ENCODE measurements at places on chromosomes 7 and 10.
A peak's percentile ranks its signal among the peaks of the same experiment; 100 is the strongest.

- no peak for DNase-seq
These were observed 57.6 kb upstream of the MDFIC start for GRCh38 chr7:114864278-114864677.

DNA sequence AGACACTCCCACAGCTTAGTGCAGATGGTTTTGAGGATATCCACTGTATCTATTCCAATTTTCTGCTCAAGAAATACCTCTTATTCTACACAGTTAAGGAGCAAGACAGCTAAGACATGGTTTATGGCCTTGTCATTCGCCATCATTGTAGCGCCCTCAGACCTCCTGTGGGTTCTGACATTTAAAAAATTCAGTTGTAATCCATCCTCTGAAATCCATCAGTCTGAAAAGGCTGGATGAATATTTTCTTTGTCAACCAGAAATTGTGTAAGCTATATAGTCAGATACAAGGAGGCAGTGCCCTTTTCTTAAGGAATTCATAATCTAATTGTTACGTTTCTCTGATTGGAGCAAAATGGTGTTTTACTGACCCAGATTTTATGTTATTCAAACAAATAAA is 353.6 kb downstream of the GALNT17 start:
- DNase-seq, result no peak

DNA sequence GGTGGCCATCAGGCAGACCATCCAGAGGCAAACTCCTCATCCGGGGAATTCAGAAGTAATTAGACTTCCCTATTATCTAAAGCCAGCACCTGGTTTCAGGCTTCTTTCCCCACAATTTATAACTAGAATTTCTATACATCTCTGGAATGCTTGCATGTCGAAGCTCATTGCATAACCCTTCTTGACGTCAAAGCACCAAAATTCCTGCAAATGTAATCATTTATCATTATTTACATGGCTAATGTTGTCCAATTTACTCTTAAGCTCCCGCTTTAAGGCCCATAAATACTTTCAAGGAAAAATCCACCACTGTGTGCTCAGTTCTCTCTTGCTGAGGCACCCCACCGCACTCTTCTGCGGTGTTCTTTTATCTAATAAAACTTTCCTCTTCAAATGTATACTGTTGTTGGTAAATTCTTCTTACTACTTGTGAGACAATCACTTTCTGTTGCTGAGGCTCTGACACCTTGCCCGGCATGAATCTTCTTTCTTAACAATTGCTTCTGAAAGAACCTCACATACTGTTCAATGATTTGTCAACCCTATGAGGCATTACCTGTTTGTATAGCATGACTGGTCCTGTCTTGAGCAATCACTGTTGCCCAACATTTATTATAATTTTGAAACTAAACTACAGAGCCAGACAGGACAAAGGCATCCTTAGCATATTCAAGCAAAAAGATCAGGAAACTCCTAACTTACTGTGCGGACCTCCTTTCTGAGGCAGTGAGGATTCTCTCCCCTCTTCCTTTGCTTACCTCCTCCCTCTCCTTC is 17.4 kb upstream of the GPR141 start:
- DNase-seq, result no peak

- no peak for DNase-seq
These were observed 101.6 kb upstream of the PLPP4 start for GRCh38 chr10:120355425-120355824.

GRCh38 chr7:45917658-45918057 is 3.4 kb downstream of the IGFBP3 start:
- peak; percentile 63 for DNase-seq

- no peak for DNase-seq
These were observed 102.4 kb downstream of the SEMA3A start for GRCh38 chr7:84092207-84092606.

GRCh38 chr7:80584778-80585177 is 53.7 kb upstream of the CD36 start:
- DNase-seq, result peak; percentile 62

DNA sequence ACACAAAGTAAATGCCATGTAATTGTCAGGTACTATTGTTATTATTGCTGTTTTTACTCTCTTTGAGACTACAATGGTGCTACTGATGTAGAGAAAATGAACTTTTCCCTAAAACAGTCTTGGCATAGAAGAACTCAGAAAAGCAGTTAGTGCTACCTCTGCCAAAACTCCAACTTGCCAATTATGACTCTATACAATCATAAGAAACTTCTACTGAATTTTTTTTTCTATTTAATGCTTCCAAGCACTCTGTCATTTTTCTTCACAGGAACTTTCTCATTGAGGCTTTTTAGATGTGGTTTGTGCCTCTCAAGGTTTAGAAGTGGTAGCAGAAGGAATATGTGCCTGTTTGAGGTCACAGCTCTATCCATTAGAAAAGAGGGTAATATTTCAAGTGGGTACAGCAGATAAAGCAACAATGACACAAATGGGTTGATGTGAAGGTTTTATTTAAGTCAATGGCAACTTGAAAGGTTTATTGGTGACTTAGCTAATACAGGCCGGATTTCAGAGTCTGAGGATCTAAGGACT is 64.0 kb upstream of the FERD3L start:
- DNase-seq, result no peak

GRCh38 chr7:74388880-74389415 is 64.8 kb upstream of the GTF2IRD1 start:
- DNase-seq, result no peak

DNA sequence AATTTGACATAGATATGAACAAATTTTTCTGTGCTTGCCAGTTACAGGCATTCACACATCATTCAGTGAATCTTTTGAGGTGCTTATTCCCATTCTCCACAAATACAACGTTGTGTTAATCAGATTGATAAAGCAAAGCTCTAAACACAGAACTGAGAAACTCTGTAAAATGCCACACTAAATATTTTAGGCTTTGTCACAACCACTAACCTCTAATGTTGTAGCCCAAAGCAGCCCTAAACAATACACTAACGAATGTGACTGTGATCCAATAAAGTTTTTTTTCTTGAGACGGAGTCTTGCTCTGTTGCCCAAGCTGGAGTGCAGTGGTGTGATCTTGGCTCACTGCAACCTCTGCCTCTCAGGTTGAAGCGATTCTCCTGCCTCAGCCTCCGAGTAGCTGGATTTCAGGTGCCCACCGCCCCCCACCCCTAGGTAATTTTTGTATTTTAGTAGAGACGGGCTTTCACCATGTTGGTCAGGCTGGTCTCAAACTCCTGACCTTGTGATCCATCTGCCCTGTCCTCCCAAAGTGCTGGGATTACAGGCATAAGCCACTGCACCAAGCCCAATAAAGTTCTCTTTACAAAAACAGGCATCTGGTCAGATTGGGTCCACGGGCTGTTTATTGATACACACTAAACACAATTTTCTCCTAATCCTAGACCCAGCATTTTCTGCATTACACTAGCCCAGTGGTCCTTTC is 6.9 kb downstream of the CYCS start:
- DNase-seq, result no peak

DNA sequence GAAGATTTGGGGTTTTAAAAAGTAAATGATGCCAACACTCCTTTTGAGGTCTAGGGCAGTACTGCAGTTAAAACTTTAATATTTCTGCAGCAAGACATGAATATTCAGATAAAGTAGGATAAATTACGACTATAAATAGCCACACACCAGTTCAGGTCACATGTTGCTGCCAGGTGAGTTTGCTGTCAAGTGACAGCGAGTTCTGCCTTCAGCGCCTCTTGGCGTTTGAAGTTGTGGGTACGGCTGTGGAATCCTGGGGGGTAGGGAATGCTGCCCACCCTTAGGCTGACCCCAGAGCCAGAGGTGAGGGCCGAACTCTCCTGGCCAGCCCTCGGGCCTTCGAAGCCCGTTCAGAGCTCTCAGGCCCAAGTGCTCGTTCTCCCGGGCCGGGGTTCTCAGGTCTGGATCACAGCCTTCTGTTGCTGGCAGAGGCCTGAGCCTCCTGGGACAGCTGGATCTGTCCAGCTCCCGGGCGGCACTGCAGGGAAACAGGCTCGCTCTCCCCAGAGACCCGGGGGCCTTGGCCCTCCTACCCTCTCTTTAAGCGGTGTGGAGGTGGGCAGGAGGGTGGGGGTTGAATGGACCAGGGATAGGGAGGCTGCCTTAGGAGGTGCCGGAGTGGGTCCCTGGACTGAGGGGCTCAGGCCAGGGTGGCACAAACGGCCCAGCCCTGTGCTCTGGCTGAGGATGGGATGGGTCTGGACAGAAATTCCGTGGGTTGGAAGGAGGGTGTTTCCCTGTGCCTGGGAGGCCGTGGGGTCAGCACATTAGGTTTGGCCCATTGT is 5.4 kb downstream of the BRI3 start:
- DNase-seq, result no peak

DNA sequence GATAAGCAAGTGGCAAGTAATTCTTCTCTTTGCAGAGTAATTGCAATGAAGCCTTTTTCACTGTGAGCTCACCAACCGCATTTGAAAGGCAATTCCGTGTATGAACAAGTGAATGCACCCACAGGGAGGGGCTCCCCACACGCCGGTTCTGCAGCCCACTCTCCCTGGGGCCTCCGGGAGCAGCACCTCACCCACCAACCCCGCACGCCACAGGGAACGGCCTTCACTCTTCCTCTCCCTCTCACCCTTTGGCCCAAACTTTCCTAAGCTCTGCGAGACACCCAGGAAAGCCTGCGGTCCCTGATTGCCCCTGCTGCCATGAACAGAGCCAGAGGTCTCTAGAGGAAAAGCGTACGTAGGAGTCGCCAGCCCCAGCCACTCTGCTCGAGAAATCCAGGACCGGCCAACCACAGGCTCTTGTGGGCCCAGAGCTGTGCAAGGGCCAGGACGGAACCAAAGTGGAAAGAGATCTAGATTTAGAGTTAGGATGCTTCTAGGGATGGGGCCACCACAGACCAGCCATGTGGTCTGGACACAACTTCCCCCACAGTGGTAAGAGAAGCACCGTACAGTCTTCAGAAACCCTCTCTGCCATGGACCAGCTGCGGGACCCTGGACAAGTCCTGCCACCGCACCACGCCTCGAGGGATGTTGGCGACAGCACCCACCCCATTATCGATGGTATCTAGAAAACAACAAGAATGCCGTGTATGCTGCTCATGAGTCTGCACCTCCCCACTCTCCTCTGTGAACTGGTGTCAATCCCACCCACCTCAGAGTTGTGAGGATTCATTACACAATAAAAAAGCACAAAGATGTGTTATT is 3.6 kb downstream of the WDR86 start:
- no peak for DNase-seq

- no peak for DNase-seq
These were observed 14.0 kb downstream of the C10orf88 start for GRCh38 chr10:122939856-122940543.

- no peak for DNase-seq
These were observed 24.0 kb downstream of the COL26A1 start for GRCh38 chr7:101386558-101387231.

DNA sequence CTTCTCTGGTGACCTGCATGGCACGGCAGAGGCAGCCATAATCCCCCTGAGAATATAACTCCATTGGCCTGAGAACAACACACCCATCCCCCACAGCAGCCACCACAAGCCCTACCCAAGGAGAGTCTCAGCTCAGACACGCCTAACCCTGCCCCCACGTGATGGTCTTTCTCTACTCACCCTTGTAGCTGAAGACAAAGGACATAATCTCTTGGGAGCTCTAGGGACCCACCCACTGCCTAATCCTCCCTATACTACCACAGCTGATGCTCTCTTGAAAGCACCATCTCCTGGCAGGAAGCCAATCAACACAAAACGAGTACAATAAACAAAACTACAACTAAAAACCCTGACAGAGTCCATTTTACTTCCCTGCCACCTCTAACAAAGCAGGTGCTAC is 30.7 kb upstream of the HPSE2 start:
- peak; percentile 45 for DNase-seq

DNA sequence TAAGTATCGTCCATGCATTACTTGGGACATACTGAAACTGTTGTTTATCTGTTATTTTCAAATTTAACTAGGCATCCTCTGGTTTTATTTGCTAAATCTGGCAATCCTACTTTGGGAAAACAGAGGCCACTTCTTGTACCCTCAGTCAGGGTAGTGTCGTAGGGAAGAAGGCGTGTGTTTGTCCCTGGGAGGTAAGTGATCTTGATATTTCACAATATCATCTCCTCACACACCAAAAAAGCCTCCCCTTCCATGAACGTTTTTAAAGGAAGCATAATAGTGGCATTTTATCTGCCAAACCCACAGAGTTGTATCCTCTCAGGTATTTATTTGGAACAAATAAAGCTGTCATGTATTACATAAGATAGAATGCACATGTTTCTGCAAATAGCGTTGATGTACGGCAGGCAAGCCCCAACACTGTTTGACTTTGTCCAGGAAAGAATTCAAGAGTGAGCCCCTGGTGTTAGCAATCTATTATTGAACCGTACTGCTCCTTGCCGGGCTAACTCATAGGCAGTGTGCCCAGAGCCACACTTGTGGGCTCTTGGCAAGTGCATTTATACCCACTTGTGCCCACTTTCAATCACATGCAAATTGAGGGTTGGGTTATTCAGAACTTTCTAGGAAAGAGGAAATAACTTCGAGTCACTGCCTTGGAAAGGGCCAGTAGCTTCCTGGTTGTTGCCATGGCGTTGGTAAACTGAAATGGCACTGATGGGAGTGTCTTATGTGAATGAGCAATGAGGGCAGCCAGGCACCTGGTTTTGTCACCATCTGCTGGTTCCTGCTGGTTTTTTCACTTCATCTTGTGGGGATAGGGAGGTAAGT is 266.0 kb downstream of the USP6NL start:
- peak; percentile 96 for DNase-seq

- DNase-seq, result no peak
These were observed 34.5 kb upstream of the CTBP2 start for GRCh38 chr10:125194814-125195213.

DNA sequence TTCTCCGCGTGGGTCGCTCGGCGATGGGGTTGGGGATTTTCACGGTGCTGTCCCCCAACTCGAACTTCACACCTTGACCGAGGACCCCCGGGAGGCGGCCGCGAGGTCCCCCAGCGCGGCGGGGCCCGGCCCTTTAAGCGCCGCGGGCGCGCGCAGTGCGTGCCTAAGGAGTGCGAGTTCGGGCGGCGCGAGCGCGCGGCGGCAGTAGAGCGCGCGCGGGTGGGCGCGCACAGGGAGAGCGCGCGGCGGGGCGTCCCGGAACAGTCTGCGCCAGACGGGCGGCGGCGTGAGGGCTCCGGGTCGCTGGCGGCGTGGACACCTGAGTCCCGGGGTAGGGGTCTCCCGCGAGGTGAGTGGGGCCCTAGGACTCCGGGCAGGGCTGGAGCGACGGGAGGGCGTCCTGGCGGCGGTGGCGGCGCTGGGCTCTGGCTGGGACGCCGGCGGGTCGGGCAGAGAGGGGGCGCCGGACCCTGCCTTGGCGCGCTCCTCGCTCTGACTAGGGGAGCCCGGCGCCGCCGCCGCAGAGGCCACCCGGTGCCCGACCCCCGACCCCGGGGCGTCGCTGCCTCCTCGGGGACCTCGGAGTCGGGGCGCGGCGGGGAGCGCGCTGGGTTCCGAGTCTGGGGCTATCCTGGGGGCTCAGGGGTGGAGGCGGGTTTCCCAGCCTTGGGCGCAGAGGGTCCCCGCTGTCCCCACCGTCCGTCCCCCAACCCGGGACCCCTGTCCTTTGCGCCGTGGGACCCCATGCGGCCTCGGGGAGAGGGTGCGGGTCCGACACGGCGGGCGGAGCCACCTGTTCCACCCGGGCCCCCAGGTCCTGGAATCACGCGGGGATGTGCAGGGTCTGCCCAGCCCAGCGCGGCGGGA is at the start of gene PROSER2:
Gene PROSER2 (plus strand): TSS at position 235 of the 867 bp plus-strand sequence. CDS start 28,722 bp downstream, outside the sequence.
- peak; percentile 59 for DNase-seq

GRCh38 chr10:120474956-120475355 is 17.9 kb downstream of the PLPP4 start:
- no peak for DNase-seq
